Airway epithelial cell (primary cell): ENCODE measurements at places on chromosomes 3 and 15. TPM values are rescaled to one million over a fixed set of nuclear protein-coding genes. Genes with fewer than 3 reads are reported as not detected.

CHRM5 gene
- total RNA-seq = not detected in 2 replicates

ZNF860 gene
- total RNA-seq = 1.6 and 2.5 TPM in 2 replicates

GABRR3 gene
- not detected in 2 replicates for total RNA-seq

PRTG gene
- total RNA-seq = not detected in 2 replicates

TMEM108 gene
- total RNA-seq = not detected in 2 replicates

DUOX1 gene
- total RNA-seq = 39.9 and 59.4 TPM in 2 replicates

NMB gene
- 12.0 and 12.6 TPM in 2 replicates for total RNA-seq

CELF6 gene
- total RNA-seq = 0.35 TPM in 1 of 2 replicates, not detected in the other
